ENCODE measurements at places on chromosomes 16 and 17.
A peak's percentile ranks its signal among the peaks of the same experiment; 100 is the strongest.

- DNase-seq, result no peak
Observed at GRCh38 chr16:27027971-27028370, 38.8 kb upstream of the C16orf82 start.

DNA sequence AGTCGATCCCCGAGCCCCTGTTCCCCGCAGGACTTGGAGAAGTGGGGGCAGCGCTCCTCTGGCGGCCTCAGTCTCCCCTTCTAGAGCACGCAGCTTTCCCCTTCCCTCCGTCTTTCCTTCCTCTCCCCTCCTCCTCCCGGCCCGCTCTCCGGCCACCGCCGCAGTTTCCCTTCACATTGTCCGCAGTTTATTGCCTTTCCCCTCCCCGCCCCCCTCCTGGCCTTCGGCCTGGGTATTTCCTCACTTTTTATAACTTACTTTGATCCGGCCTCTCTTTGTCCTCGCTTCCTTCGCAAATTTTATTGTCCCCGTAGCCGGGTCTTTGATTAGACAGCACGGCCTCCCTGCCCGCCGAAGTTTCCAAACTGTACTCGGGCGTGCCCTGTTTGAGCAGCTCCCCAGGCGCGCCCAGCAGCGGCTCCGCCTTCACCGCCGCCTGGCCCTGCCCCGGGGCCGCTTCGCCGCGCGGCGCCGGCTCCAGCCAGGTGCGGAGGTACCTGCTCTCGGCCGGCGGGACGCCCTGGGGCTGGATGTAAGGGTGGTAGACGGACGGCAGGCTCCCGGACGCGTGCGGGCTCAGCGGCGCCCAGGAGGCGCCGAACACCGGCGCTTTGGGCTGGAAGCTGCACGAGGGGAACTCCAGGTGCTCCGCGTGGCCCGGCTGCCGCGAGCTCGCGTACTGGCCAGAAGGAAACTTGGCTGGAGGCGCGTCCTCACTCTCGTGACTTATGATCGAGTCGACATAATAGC, 488 bp downstream of the HOXB9 start:
- no peak for DNase-seq

GRCh38 chr16:54454616-54455015, 168.0 kb upstream of the IRX3 start:
- DNase-seq, result no peak

GRCh38 chr16:72853575-72854266, 194.2 kb downstream of the ZFHX3 start:
- no peak for DNase-seq

DNA sequence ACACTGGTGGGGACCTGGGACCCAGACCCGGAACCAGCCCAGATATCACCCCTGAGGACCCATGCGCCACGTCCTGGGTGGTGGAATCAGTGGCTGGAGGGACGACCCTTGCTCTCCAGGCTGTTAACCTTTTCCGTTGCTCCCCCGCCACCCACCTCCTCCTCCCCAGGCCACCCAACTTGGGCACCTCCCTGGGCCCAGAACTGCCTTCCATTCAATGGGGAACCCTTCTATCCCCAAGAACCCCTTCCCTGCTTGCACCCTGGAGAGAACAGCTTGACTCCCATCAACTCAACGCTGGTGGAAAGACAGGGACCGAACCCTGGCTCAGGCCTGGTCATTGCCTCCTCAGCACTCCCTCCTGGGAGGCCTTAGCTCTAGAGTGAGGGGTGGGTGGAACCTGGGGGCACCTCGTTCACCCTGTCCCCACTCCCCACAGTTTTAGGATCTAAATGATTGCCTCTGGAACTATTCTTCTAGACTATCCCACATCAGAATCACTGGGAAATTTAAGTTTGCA, 5.7 kb upstream of the IL32 start:
- DNase-seq, result no peak

DNA sequence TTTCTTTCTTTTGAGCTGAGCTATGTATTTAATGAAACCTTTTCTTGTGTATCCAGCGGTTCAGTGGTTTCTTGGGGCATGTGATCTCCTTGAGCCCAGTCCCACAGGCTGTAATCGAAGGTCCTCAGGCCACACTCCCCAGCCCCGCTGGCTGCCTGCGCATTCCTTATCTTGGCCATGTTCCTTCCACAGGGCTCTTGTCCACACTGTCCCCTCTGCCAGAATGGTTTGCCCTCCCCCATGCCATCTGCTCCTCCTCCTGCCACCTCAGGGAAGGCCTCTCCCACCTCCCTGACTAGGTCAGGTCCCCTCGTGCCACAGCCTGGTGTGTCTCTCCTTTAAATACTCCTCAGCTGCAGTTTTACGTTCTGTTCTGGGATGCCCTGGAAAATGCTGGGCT, 12.1 kb upstream of the NLRC5 start:
- no peak for DNase-seq

GRCh38 chr17:77796176-77796860, 162.2 kb upstream of the TNRC6C start:
- DNase-seq, result no peak

DNA sequence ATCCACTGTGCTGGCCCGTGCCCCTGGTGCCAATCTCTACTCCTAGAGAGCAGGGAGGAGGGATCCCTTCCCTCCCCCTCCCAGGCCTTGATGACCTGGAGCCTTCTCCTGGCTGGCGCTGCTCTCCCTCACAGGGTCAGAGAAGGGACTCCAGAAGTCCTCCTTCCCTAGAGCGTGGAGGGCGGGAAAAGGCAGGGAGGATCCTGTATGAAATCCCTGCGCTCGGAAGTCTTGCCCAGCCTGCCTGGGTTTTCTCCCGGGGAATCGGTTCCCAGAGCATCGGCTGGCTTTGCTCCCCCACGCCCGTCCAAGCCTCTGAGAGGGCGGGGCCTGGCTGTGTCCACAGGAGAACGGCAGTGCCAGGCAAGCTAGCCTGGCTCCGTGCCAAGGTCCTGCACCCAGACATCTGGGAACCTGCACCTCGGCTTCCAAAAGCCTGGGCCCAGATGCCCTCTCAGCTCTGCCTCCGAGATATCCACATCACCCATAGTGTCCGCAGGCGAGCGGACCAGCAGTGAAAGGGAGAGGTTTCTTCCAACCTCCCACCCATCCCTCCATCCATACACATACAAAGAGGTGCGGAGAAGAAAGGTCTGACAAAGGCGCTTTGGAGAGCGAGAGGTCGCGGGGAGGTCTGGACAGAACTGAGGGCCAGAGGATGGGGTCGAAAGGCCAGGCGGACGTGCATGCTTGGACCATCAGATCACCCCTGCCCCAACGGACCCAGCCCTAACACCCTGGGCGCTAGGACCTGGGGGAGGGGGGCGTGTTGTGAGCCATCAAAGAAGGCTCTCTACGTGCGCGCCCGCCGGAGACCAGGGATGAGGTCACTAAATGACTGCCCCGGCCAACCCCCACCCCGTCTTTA, 1.1 kb downstream of the MPP2 start:
- no peak for DNase-seq

DNA sequence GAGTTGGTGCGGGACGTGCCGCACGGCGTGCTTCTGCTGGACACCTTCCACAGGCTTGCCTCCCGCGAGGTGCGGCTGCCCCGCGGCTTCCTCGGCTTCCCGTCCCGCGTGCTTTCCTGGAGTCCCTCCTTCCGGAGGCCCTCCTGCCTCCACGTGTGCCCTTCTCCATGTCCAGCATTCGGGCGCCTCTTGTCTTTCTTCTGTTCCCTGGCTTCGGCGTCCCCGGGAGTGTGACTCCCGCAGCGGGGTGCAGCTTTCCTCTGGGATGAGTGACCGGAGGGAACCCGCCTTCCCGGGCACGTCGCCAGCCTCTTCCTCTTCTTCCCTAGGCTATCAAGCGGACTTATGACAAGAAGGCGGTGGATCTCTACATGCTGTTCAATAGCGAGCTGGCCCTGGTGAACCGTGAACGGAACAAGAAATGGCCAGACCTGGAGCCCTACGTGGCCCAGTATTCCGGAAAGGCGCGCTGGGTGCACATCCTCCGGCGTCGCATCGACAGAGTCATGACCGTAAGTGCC, 23.0 kb downstream of the DNAH2 start:
- no peak for DNase-seq

- DNase-seq, result no peak
Observed at GRCh38 chr16:88507231-88507743, 54.2 kb downstream of the ZFPM1 start.

GRCh38 chr16:68802190-68802589, 41.1 kb upstream of the TANGO6 start:
- DNase-seq, result no peak

GRCh38 chr16:11249233-11250061, 6.6 kb downstream of the SOCS1 start:
- DNase-seq, result no peak

DNA sequence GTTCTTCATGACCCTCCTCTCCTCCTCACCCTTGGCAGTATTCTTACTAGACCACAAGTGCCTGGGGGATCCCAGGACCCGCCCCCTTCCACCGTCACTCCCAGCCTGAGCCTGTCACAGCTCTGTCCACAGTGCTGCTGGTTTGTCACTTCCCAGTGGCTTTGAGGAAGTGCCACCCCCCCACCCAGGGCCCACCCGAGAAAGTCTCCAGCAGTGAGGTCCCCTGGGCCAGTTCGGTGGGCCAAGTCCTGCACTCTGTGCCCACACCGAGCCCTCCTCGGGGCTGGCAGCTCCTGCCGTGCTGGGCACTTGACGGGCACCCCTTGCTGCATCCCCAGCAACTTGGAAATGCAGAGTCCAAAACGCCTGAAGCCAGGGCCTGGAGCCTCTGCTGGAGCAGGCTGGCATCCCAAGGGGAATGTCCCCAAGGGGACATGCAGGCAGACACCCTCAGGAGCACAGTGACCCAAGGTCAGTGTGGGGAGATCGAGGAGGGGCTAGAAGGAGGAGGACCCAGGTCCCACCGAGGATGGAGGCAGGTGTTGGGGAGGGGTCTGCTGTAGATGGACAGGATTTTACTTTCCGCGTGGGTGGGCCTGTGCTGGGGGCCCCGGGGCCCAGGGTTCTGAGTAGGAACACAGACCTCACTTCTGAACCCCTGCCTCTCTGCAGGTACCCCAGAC, 15.5 kb downstream of the MMP15 start:
- no peak for DNase-seq

DNA sequence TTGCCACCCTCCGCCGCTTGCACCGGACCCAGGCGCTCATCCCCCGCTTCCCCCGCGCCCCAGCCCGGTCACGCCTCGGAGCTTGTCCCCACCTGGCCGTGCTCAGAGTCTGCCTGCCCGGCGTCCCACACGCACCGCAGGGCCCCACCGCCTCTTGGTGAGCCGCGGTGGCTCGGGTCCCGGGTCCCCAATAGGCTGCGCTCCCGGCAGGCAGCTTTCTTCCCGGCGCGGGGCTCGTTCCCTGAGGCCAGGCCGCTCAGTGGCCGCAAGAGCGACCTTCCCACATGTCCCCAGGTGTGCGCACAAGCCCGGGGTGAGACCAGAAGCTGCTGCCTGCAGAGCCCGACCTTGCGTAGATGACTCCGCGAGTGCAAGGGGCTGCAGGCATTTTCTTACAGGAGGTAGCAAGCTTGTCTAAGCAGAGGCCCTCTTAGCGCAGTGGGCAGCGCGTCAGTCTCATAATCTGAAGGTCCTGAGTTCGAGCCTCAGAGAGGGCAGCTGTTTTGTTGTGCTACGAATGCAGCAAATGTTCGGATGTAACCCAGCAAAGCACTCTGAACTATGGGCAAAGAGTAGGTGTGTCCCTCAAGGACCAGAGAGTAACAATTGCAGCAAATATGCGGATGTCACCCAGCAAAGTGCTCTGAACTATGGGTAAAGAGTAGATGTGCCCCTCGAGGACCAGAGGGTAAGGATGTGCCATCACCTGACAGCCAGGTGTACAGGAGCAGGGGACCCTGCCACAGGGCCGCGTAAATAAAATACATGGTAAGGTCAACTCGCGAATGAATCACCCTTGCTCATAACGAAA, 15.6 kb downstream of the TLE7 start:
- peak; percentile 34 for DNase-seq

GRCh38 chr16:4370570-4371356, 885 bp upstream of the VASN start:
- DNase-seq, result no peak

DNA sequence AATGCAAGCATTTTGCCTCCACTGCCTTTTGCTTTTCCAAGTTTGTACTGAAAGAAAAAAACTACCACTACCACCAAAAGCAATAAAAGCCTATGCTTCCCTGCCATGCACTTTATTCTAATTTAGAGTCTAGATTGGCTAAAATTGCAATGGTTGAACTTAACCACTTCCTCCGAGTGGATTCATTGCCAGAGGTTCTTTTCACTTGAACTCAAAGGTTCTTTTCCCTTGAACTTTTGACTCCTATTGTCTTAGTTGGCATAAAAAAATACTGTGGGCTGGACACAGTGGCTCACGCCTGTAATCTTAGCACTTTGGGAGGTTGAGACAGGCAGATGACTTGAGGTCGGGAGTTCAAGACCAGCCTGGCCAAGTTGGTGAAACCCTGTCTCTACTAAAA, 319.8 kb upstream of the GOT2 start:
- DNase-seq, result no peak

- DNase-seq, result no peak
Observed at GRCh38 chr16:30846649-30847402, 47.1 kb downstream of the BCL7C start.

GRCh38 chr17:7988750-7989178, 13.7 kb upstream of the GUCY2D start:
- DNase-seq, result peak; percentile 17

- DNase-seq, result no peak
Observed at GRCh38 chr16:84408856-84409255, 40.5 kb downstream of the ATP2C2 start.

DNA sequence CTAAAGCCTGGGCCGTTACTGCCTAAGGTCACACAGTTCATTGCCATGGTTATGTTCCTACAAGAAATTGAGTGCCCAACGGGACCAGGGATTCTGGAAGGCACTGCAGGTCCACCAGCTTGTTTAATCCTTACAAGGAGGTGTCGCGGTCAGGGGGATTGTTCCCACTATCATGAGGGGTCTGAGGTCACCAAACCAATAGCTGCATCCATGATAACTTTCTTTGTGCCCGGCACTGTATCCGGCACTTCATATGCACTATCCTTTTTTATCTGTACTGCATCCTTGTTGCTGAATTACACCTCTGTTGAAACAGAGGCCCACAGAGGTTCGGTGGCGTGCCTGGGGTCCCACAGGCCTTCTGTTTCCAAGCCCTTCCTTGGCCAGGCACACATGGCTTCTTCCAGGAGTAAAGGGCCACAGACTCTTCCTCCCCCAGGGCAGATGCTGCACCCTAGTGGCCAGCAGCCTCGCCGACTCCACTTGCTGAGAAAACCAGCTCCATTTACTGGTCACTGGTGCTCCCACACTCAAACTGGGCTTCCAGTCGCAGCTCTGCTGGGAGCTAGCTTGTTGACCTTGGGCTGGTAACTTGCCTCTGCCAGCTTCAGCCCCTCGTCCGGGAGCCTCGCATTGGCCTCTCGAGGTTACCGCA, 82.0 kb upstream of the PLCG2 start:
- peak; percentile 12 for DNase-seq
